NCI-H2107 (cell line): ENCODE measurements at places on chromosomes 4 and X.
A peak's percentile ranks its signal among the peaks of the same experiment; 100 is the strongest.

GRCh38 chr4:156767911-156768415 lies 203.6 kb downstream of the PDGFC start:
- DNase-seq = no peak

DNA sequence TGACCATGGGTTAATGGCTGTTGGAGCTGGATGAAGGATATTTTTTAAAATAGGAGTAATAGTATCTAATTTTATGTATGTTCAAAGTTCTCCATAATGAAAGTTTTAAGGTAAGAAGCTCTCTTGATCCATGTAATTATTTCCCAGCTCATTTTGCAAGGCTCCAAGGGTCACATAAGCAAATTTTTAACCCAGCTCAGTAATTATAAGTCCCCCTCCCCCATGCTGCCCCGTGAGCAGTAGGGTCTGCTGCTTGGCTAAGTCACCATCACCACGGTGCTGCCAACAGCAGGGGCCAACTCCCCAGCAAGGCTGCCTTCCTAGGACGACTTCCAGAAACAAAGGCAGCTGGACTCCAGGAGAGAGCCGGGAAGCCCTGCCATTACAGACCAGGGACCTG lies 340.0 kb downstream of the FBXW7 start:
- DNase-seq = no peak

DNA sequence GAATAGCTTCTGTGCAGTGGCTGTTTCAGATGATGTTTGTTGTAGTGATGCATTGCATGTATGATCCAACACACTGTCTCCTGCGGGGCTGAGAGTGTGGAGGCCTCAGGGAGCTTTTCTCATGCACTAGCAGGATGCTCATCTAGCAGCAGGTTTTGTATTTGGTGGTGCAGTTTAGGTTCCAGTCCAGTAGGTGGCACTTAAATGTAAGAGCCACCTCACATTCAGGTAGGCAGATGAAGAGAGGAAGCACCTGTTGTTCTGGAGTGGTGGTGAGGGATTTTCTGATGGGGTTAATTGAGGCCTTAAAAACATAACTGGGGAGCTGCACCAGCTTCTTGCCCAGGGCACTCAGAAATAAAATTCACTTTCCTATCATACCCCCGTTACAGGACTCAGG lies 300.9 kb downstream of the SPIN4 start:
- no peak for DNase-seq

DNA sequence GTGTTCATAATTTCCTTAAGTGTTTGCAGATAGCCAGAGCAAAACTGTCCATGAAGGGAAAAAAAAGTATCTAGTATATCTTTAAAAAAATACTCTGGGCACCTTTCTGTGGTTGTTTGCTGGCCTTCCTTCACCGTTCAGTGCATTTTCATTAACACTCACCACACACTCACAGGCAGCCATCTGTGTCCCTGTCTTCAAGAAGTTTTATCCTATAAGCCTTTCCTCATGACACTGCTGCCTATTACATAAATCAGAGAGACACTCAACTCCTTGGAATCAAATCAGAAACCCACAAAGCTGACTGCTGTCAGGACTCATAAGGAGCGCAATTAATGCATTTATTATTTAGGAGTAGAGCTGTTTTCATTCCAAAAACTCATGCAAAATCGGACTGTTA lies 1720.2 kb downstream of the PCDH7 start:
- DNase-seq = no peak

- no peak for DNase-seq
Measured at GRCh38 chr4:49032440-49033161, 46.5 kb downstream of the CWH43 start.

GRCh38 chr4:74656596-74656995 lies 137.7 kb downstream of the BTC start:
- no peak for DNase-seq

DNA sequence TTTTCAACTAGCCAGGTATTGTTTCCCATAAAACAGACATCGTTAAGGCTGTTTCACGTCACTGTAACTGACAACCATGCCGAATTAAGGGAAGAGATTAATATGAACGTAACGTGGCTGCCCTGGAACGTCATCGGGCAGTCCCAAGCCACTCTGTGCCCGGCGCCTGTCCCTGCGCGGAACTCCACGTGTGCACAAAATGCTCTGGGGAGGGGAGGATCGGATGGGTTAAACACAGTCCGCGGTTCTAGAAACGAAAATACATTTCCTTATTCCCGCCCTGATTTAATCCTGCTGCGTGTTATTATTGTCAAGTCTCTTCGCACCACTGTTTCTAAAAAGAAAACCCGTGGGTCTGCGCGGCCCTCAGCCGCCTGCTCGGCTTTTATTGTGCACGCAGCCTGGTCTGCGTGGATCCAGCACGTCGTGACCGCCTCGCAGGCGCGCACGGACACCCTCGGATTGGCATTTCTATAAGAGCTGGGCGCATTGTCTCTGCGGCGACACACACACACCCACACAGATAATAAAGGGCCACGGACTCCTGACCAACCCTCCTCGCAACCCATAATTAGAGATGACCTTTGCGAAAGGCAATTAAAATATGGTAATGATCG lies 69.6 kb upstream of the BCOR start:
- DNase-seq = no peak

DNA sequence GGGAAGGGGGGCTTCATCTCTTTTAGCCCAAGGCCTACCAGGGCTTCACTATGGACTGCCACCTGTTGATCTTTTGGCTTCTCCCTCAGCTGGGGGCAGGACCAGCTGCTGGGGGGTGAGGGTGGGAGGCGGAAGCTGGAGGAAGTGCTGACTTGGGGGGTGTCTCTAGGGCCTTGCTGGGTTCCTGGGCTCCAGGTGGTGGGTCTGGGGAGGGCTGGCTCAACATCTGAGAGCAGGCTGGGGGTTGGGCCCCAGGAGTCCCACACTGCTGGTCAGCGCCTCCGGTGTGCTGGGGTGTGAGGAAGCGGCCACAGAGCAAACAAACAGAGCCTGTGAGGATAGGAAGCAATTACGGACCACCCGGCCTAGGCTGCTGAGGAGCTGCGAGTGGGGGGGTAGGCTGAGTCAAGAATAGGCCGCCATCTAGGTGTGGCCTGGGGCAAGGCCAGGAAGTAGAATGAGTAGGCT lies 85.7 kb downstream of the EFNB1 start:
- DNase-seq = no peak

- DNase-seq = no peak
Measured at GRCh38 chr4:77538574-77539157, 67.0 kb upstream of the CXCL13 start.

DNA sequence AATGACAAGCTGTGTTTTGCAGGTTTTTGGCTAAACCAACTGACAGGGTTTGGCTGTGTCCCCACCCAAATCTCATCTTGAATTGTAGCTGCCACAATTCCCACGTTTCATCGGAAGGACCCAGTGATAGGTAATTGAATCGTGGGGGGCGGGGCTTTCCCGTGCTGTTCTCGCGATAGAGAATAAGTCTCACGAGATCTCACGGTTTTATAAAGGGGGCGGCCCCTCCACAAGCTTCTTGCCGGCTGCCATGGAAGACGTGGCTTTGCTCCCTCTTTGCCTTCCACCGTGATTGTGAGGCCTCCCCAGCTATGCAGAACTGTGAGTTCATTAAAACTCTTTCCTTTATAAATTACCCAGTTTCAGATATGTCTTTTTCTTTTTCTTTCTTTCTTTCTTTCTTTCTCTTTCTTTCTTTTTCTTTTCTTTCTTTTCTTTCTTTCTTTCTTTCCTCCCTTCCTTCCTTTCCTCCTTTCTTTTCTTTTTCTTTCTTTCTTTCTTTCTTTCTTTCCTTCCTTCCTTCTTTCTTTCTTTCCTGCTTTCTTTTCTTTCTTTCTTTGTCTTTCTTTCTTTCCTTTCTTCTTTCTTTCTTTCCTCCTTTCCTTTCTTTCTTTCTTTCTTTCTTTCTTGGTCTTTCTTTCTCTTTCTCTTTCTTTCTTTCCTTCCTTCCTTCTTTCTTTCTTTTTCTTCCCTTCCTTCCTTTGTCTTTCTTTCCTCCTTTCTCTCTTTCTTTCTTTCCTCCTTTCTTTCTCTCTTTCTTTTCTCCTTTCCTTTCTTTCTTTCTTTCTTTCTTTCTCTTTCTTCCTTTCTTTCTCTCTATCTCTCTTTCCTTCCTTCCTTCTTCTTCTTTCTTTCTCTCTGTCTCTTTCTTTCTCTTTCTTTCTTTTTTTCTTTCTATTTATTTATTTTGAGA lies 54.8 kb downstream of the SHOX start:
- no peak for DNase-seq

DNA sequence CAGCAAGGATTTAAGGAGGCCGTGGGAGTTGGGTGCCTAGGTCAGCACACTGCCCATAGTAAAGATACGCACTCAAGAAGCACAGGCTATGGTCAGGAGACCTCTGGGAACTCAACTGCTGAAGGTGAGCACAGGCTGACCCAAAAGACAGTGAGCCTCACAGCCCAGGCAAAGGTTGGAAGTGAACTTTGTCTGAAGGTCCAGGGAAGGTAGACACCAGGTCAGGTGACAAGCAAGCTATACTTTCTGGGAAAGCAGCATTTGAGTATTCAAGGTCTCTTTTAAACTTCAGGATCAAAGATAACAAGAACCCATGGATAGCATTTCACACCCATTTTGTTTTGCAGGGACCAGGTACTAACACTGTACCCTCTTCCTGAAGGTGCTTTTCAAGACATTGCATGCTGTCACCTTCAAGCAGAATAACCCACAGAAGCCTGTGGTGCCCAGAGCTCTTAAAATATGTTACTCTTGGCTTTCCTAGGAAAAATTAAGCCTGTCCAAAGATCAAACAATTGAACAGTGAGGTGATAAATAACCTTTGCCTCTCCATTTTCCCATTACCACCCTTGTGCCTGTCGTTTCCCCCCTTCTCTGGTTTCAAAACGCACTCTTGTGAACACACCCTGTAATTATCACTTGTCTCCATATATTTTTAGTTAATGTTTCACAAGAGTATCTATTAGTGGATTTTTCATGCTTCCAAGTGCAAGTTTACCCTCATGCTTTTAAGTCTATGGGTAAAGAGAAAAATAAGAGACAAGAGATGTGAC lies 3.4 kb upstream of the S100G start:
- DNase-seq = peak; percentile 6

DNA sequence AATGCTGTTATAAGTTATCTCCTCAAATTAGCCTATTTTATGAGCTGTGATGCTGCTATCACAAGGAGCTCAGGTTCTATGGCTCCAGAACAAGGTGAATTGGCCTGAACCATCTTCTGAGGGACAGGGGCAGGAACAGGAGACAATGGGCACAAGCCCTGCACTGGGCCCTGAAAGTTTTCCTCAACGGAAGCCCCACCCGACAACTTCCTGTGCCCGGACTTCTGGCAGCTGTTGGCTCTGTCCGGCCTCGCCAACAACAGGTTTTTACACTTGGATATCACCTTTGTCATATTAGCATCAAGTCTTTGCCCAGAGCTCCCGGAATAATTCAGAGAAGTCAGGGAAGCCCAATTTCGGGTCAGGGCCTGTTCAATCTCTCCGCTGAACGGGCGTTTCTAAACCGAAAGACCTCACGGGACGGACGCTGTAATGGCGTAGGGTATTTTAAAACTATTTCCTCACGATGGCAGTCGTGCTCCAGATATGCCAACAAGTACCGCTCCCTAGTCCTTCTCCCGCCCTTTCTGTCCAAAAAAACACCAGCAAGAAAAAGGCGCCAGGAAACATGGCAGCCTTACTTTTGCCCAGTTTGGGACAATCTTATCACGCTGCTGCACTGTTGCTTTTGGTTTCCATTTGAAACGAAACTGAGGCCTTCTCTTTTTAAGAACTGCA lies 201.0 kb upstream of the STK26 start:
- DNase-seq = no peak

- DNase-seq = no peak
Measured at GRCh38 chrX:1401611-1402430, 9.9 kb upstream of the SLC25A6 start.

DNA sequence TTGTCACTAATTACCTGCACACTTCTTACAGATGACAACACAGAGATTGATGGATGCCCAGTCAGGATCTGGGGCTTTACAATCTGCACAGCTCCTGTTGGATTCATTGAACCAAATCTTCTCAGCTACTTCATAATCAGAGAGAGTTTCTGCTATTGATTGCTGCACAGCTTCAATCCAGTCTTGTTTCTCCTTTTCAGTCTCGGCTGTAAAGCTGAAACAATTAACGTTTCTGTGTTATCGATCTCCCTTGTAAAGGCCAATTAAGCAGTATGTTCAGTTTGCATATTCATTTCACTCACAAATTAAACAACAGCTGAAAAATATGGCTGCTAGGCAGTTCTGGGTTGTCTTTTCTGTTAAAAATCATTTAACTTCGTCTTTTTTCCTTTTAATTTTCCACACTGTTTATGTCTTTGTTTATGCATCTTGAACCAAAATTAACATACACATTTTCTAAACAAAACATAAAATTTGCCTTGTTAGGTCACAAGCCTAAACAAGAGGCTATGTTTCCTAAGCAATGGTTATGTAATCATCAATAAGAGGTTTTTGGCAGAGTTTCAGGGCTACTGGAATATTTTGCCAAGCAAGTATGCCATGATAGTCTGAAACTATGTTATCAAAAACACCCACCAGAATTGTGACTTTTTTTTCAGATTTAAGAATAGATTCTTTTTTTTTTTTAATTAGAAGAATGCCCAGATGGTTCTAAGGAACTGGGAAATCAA lies 79.2 kb downstream of the ARAP2 start:
- no peak for DNase-seq

DNA sequence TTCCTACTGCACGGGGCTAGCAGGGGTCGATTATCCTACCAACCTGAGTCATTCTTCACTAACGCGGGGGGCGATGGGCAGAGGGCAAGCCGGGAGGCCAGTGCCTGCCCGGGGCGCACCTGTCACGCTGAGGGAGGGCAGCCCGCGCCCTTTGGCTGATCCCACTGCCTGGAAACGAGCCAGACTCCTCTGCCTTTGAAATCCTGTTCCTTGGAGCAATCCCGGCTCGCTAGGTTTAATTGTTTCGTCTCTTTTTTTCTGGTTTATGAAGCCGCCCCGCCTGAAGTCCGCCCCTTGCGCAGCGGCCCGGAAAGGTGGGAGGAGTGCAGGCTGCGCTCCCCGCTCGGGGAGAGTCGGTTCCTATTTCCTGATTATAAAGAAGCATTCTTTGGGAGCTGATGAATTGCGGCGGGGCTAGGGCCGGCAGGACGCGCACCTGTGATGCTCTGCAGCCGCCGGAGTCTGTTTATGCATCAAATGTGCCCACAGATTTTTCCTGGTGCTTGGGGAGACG lies 484.2 kb downstream of the BCOR start:
- peak; percentile 51 for DNase-seq

DNA sequence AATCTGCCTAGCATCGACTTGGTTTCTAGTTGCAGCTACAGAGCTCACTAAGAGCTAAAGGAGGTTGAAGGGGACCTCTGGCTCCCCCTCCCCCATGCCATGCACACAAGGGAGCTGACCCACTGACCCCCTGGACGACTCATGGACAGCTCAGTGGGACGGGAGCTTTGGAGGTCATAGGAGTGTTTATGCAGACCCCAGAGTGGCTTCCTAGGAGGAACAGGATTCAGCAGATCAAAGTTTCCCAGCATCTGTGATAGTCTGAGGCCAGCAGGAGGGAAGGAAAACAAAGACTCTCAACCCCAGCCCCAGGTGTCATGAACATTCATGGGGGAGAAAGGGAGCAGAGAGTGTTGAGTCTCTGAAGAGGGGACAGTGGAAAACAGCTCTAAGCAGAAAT lies 104.4 kb downstream of the ARSF start:
- no peak for DNase-seq

- DNase-seq = no peak
Measured at GRCh38 chrX:111507933-111508332, 3.5 kb upstream of the SERTM2 start.
